Transverse colon (tissue), 4 donors: ENCODE measurements at places on chromosomes 16 and 17. TPM values are rescaled to one million over a fixed set of nuclear protein-coding genes. Genes with fewer than 3 reads are reported as not detected.

Gene CIBAR2
- total RNA-seq: 0.79 TPM

Gene SYT17
- total RNA-seq: 9.1 TPM

Gene CACNA1H
- 60.9 TPM for total RNA-seq

Gene FAM20A
- 3.6 TPM for total RNA-seq

Gene G6PC1
- not detected for total RNA-seq

Gene EVPLL
- total RNA-seq: 1.1 TPM

Gene CD79B
- 20.0 TPM for total RNA-seq

Gene WSCD1
- total RNA-seq: 35.1 TPM

Gene PIEZO1
- total RNA-seq: 133 TPM

Gene NTN1
- 7.6 TPM for total RNA-seq

Gene SLFN5
- 14.0 TPM for total RNA-seq

Gene NUBP2
- total RNA-seq: 57.2 TPM

Gene SRL
- total RNA-seq: 0.32 TPM

Gene CDR2L
- 5.6 TPM for total RNA-seq

Gene CFAP97D1
- total RNA-seq: not detected

Gene KRT33B
- total RNA-seq: not detected

Gene STH
- total RNA-seq: not detected

Gene LPO
- total RNA-seq: not detected

Gene KRTAP4-5
- not detected for total RNA-seq

Gene P4HB
- 513 TPM for total RNA-seq

Gene PIK3R6
- 1.4 TPM for total RNA-seq

Gene KRTAP1-1
- not detected for total RNA-seq

Gene FBXW10
- 0.27 TPM for total RNA-seq

Gene IL17C
- not detected for total RNA-seq

Gene KARS1
- 79.6 TPM for total RNA-seq

Gene SCIMP
- not detected for total RNA-seq

Gene SLC12A3
- not detected for total RNA-seq

Gene KRTAP4-3
- not detected for total RNA-seq

Gene SLC5A10
- not detected for total RNA-seq

Gene ZNF423
- 6.6 TPM for total RNA-seq

Gene RCVRN
- total RNA-seq: not detected

Gene KRTAP4-9
- total RNA-seq: not detected

Gene ACAP1
- 4.8 TPM for total RNA-seq

Gene KRT25
- not detected for total RNA-seq

Gene ITGA2B
- total RNA-seq: not detected

Gene NKD1
- 1.9 TPM for total RNA-seq

Gene TMEM238L
- total RNA-seq: 46.6 TPM

Gene GAN
- 378 TPM for total RNA-seq

Gene NBR1
- total RNA-seq: 126 TPM

Gene CMTM3
- total RNA-seq: 11.6 TPM

Gene ZSCAN10
- total RNA-seq: not detected

Gene KRTAP9-9
- total RNA-seq: not detected

Gene HLF
- 8.5 TPM for total RNA-seq

Gene TM4SF5
- total RNA-seq: 42.6 TPM
